ENCODE measurements at places on chromosomes 1 and 21. TPM values are rescaled to one million over a fixed set of nuclear protein-coding genes. Genes with fewer than 3 reads are reported as not detected.
A peak's percentile ranks its signal among the peaks of the same experiment; 100 is the strongest.

Gene OR2L13
- total RNA-seq = not detected

Gene CFHR3
- total RNA-seq = not detected

Gene ANXA9
- total RNA-seq = not detected

Gene SELP
- total RNA-seq = not detected

Gene ATPAF1
- 37.8 TPM for total RNA-seq

Gene CACHD1
- total RNA-seq = 9.4 TPM

Gene G0S2
- total RNA-seq = 2.5 TPM

Gene DFFA
- 38.0 TPM for total RNA-seq

GRCh38 chr1:150543500-150544143 is 5.6 kb upstream of the ADAMTSL4 start:
- no peak for DNase-seq

DNA sequence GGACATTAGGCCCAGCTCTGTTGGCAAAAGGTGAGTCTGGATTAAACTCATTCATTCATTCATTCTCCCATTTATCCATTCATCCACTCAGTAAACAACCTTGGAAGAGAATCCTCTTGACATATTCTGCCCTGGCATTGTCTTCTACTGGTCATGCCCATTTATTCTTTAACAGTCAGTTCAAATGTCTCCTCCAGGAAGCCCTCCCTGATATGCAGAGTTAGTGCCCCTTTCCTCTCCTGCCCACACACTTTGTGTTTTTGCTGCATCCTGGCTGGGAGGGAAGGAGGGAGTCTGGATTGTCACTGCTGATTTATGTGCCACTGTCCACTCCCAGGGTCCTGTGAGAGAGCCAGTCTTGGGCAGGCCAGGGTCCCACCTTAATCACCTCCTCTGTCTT is 600.3 kb downstream of the MATN1 start:
- DNase-seq = no peak

- no peak for DNase-seq
These were observed 314.4 kb upstream of the ZP4 start for GRCh38 chr1:238205045-238205662.

GRCh38 chr1:38690790-38691449 is 168.7 kb downstream of the RRAGC start:
- no peak for DNase-seq

GRCh38 chr1:171530676-171531075 is 45.3 kb downstream of the PRRC2C start:
- DNase-seq = no peak

GRCh38 chr1:113784104-113784779 is 25.0 kb upstream of the PHTF1 start:
- DNase-seq = no peak

DNA sequence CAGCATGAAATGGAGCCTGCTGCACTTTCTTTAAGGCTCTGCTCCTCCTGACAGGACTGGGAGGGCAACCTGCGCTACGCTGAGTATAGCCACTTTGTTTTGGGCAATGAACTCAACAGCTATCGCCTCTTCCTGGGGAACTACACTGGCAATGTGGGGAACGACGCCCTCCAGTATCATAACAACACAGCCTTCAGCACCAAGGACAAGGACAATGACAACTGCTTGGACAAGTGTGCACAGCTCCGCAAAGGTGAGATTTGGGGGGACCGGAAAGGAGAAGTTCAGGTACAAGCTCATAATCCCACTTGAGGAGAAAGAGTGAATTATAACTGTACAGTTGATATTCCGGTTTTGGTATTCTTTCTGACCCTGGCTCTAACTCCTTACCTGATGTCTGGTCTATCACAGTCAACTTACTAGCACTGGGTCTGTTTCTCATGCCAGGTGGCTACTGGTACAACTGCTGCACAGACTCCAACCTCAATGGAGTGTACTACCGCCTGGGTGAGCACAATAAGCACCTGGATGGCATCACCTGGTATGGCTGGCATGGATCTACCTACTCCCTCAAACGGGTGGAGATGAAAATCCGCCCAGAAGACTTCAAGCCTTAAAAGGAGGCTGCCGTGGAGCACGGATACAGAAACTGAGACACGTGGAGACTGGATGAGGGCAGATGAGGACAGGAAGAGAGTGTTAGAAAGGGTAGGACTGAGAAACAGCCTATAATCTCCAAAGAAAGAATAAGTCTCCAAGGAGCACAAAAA is 5.4 kb downstream of the ANGPTL7 start:
- no peak for DNase-seq

DNA sequence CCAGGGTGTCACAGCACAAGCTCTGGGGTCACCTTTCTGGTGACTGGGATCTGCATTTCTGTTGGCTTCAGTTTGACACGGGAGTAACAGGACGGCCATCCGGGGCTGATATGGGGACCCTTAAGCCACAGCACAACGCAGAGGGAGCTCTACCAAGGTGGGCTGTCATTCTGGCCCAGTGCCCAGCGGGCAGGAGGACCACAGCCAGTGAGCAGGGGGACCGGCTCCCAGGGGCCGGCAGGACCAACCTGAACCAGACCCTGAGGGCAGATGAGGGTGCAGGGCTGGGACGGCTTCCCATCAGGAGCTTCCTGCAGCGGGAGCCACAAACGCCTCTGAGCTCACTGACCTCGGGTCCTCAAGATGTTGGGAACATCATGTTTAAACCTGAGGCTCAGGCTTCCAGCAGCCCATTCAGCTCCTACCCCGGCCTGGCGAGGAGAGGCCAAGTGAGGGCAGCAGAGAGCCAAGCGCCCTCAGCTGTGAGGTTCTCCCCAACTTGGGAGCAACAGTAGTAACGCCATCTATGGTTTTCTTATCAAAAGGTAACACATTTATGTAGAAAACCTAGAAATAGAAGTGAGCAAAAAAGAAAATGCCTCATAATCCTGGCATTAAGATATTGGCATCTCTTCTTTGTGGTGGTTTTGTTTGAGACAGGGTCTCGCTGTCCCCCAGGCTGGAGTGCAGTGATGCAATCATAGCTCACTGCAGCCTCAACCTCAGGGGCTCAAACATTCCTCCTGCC is 26.8 kb downstream of the TMEM201 start:
- DNase-seq = peak; percentile 75

DNA sequence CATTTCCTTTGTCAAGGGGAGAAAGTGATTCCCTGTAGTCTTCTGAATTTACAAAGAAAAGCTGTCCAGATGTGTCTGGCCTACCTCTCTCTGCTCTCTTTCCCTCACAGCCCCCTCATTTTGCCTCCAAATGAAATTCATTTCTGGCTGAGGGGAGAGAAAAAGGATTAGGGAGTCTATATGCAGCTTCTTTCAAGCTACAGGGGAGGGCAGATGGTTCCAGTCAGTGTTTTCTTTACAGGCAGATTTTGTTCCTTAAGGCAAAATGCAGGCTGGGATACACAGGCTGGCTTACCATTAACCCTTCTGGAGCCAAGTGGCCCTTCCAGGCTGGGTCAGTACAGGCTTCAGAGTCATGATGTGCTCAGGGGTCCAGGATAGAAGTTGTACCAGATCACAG is 198.1 kb upstream of the USP24 start:
- no peak for DNase-seq

DNA sequence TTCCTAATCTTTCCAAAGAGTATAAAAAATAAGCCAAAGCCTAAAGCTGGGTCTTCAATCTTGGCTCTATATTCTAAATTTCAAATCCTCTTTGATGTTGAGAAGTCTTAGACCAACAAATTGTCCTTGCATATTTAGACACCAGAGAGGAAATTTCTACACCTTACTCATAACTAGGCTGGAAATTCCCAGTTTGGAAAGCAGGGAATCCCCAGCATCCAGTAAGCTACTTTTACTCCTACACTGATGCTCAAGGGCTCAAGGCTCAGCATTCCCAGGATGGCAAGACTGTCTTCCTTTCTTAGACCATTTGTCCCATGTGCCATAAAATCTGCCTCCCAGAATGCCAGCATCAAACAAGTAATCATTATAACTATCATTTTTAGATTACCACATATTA is 28.3 kb downstream of the PRDX6 start:
- DNase-seq = no peak

- no peak for DNase-seq
These were observed 12.7 kb upstream of the TSNAX start for GRCh38 chr1:231515748-231516147.

GRCh38 chr21:39843916-39844315 is 23.3 kb upstream of the PCP4 start:
- no peak for DNase-seq

- DNase-seq = no peak
These were observed 5.8 kb upstream of the MPZL1 start for GRCh38 chr1:167716000-167716271.

GRCh38 chr1:223712850-223713474 is 623 bp downstream of the CAPN2 start:
- peak; percentile 42 for DNase-seq

DNA sequence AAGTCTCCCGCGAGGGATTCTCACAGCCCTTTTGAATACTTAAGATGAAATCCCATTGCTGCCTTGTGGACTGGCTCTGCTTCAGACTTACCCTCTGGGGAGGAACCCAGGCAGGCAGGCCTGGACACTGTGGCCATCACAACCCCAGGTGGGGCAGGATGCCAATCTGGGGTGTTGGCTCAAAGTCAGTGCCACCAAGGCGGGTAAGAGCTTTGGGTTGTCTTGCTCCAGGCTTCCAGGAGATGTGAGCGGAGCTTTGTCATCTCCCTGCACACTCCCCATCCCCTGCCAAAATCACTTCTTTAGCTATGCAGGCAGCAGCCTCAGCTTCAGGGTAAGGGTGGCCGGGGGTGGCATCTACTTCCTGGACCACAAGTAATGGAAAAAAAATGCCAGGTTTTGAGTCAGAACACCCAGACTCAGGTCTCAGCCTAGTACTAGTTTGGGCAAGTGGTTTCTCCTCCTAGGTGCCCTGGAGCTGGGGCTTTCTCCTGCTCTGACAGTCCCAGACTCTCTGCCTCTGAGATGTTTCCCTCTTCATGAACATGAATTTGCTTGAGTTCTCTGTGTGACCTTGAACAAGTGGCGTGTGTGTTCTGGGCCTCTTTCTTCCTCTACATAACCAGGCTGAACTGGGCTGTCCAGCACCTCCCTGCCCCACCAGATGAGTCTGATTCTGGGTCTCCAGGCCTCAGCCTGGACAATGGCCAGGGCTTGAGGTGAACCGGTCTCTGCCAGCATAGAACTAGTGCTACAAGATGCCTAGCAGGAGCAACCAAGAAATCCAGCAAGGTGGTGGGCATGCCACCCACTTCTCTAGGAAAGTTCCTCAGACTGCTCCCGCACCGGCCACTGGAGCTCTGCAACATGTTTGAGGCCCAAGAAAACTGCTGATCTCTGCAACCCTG is 65.4 kb downstream of the VWA5B1 start:
- no peak for DNase-seq

- DNase-seq = no peak
These were observed 8.9 kb downstream of the CR2 start for GRCh38 chr1:207463021-207463420.

Measured in glutamatergic neuron (in vitro differentiated cells).